Central memory CD4-positive, alpha-beta T cell (primary cell): ENCODE measurements at places on chromosomes 2 and 18.

GRCh38 chr2:166451468-166451867 is 42.6 kb downstream of the SCN7A start:
- DNase-seq, result no peak

DNA sequence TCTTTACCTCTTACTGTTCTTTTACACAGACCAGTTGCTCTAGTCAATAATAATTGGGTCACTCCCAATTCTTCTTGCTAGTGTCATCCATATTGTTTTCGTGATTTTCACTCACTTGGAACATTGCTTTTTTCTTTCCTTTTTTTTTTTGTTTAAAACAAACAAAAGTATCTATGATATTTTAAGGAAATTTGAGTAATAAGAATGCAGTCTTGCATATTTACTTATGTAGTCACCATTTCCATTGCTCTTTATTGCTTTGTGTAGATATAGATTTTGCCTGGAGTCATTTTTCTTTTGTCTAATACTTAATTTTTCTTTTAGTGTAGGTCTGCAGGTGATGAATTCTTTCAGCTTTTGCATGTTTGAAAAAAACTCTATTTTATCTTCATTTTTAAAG is 71.9 kb downstream of the WDR7 start:
- no peak for DNase-seq

- no peak for DNase-seq
These were observed 60.2 kb downstream of the TMEM247 start for GRCh38 chr2:46539327-46540276.

DNA sequence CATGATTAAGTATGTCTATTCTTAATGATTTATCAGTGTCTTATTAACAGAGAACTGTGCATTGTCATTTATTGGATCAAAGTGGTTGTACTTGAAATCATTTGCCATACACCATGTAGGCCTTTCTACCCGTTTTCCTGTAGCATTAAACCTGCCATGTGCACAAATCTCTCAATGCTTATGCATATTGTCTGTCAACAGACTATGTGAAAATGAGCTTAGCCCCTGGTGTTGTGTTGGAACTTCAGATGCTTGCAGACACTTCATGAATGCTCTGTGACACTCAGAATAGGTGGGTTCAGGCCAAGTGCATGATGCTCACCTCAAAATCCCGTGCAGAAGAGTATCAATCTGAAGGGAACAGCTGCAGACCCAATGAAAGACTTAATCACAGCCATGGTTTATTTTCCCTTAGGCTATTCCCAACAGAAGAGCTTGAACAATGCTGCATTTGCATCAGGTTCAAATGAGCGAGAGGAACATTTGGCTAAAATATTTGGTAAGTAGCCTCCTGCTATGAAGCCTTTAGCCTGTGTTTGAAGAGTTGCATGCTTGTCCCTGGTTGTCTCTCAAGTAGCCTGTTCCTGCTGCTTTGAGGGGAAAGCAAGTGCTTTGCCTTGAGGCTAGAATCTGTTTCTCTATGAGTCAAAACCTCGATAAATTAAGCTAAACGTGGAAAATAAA is 6.1 kb downstream of the C2orf92 start:
- no peak for DNase-seq

GRCh38 chr2:127575185-127575765 is 39.8 kb downstream of the MYO7B start:
- no peak for DNase-seq

GRCh38 chr18:24386681-24387080 is 10.9 kb downstream of the OSBPL1A start:
- no peak for DNase-seq

DNA sequence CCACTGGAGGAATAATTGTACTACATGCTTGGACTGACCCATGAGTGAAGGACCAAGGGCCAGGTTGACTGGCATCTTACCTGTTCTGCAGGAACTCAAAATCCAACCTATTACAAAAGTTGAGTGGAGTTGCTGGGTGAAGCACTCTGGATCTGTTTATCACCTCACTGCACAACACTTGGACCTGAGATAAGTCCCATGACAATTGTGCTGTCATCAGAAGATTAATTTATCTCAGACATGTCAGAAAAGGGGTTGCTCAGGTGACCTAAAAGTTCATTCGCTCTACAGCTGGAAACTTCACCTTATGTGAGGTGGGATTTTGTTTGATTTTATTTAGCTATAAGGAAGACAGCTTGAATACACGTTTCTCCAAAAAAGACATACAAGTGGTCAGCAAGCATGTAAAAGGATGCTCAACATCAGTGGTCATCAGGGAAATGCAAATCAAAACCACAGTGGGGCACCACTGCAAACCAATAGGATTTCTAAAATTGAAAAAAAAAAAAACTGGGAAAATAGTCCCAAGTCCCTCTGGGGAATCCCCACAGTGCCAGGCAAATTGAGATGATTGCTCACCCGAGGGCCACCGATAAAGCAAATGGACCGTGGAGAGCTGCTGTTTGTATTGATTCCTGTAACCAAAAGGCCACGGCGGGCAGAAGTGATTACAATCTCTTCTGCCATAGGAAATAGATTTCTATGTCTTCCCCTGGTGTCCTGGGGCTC is 65.8 kb upstream of the SLC35F5 start:
- no peak for DNase-seq

DNA sequence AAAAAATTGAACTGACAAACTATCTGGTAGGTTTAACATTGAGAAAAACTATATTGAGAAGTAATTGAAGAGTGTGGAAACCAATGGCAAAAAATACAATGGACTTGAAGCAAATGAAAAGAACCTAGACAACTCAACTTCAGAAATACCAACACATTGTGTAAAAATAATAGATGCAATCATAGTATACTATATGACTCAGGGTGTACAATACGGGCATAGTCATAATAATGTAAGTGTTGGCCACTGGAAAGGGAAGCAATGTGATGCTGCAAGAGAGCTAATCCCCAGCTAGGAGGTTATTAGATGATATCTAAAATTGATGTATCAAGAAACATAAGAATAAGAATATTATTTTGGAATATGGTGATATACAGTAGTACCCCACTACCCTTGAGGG is 45.3 kb downstream of the SMAD7 start:
- no peak for DNase-seq

GRCh38 chr18:54742659-54743604 is 85.3 kb upstream of the RAB27B start:
- no peak for DNase-seq

- no peak for DNase-seq
These were observed 14.0 kb upstream of the DUSP2 start for GRCh38 chr2:96159084-96159830.

DNA sequence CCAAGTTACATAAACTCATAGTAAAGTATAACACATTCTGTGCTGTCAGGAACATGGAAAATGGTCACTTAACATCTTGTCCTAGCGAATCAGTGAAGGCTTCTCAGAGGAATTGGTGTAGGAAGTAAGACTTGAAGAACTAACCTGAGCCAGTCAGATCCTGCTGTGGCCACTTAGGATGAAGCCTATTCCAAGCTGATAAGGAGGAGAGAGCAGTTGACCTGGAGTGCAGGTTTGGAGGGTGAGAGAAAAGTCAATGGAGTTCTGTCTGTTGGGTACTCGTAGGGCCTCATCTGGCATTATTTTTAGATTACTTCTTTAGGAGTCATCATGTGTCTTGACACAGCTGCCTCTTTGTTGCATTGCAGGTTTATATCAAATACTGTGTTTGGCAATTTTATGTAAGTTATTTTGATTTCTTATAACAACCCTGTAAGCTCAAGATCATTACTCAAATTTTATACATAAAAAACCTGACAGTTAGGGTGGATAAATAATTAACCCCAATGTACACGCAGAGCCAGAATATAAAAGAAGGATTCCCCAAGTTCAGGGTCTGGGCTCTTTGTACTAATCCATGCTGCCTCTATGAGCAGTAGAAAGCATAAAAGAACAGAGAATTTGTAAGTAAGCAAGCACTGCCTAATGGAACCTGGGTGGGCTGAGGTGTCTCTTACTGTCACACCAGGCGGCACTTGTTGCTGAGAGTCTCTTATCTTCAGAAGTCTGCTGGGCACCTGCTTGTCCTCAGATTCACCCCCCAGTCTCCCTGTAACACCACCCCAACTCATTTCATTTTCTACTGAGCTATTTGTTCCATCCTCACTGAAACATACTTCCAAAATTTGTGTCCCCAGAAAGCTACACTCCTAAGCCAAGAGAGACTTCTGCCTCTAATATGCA is 252.1 kb upstream of the NT5C1B start:
- no peak for DNase-seq

DNA sequence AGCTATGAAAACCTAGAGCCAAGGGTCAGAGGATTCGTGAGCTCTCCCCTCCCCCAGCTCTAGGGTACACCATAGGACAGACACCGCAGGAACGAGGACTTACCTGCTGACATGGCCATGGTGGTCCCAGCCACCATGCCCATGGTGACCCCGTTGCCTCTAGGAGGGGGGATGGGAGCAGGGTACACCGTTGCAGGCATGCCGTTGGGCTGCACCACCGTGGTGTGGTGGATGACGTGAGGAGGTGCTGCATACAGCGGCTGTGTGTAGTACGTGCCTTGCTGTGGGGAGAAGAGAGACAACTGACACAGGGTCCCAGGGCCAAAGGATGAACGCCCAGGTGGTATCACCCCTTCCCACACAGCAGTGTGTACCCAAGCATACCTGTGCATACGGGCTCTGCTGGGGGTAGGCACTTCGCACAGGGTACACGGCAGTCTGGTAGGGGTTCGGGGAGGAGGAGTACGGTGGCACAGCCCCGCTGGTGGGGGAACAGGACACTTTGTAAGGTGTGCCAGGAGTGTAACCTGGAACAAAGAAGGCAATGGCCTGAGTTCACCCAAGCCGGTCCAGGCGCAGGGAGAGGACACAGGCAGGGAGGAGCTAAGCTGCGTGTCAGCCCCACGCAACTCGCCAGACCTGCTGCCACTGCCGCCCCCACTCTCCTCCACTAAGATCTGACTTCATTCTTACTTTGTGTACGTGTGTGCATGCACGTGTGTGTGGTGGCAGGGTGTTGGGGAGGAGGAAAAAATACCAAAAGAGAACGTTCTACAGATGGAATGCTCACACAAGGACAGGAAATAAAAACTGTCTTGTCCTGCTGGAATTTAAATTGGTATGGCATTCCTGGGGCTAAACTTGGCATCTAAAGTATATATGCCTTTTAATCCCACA is 37.8 kb downstream of the FAM168B start:
- DNase-seq, result no peak

GRCh38 chr18:3029215-3029952 is 16.4 kb upstream of the LPIN2 start:
- no peak for DNase-seq

- no peak for DNase-seq
These were observed 26.6 kb downstream of the MBD2 start for GRCh38 chr18:54197747-54198411.
